ENCODE measurements at places on chromosomes 12 and 14. TPM values are rescaled to one million over a fixed set of nuclear protein-coding genes. Genes with fewer than 3 reads are reported as not detected.
A peak's percentile ranks its signal among the peaks of the same experiment; 100 is the strongest.

GRCh38 chr14:91256661-91257060 lies 12.2 kb upstream of the GPR68 start:
- no peaks in the 10 kb centered on the region for H3K36me3 ChIP-seq
- H3K27me3 ChIP-seq = no peaks in the 10 kb centered on the region
- no peak for DNase-seq
- H3K27ac ChIP-seq = peak overlapping the region; percentile 21

- peaks cover 89% of the 10 kb centered on the region for H3K4me1 ChIP-seq
- H3K27ac ChIP-seq = peak overlapping the region; percentile 99
- DNase-seq = peak; percentile 96
Observed at GRCh38 chr12:53047221-53048032, 2.4 kb upstream of the TNS2 start.

DNA sequence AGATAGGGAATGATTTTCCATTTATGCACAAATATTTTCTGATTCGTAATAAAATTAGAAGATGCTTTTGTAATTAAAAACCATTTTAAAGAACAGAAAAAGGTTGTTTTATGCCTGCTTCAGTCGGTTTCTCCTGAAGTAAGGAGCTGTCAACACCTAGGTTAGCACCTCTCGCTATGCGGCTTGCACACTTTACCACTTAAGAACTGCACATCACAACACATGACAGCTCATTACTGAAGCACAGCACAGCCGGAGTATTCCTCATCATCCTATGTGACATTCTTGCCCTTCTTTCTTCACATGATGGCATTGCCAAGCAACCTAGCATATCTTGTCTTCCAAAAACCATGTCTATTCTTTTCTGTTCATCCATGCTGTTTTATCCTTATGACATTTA lies 5.4 kb upstream of the WIF1 start:
- no peaks in the 10 kb centered on the region for H3K36me3 ChIP-seq
- H3K4me1 ChIP-seq = peaks cover 5% of the 10 kb centered on the region
- H3K27ac ChIP-seq = no peak overlapping the region
- H3K4me3 ChIP-seq = no peak overlapping the region
- H3K27me3 ChIP-seq = peaks cover 13% of the 10 kb centered on the region

GRCh38 chr14:93727917-93728650 lies 60.2 kb downstream of the PRIMA1 start:
- H3K27ac ChIP-seq = no peak overlapping the region
- DNase-seq = no peak
- H3K4me3 ChIP-seq = no peak overlapping the region
- no peaks in the 10 kb centered on the region for H3K27me3 ChIP-seq

DNA sequence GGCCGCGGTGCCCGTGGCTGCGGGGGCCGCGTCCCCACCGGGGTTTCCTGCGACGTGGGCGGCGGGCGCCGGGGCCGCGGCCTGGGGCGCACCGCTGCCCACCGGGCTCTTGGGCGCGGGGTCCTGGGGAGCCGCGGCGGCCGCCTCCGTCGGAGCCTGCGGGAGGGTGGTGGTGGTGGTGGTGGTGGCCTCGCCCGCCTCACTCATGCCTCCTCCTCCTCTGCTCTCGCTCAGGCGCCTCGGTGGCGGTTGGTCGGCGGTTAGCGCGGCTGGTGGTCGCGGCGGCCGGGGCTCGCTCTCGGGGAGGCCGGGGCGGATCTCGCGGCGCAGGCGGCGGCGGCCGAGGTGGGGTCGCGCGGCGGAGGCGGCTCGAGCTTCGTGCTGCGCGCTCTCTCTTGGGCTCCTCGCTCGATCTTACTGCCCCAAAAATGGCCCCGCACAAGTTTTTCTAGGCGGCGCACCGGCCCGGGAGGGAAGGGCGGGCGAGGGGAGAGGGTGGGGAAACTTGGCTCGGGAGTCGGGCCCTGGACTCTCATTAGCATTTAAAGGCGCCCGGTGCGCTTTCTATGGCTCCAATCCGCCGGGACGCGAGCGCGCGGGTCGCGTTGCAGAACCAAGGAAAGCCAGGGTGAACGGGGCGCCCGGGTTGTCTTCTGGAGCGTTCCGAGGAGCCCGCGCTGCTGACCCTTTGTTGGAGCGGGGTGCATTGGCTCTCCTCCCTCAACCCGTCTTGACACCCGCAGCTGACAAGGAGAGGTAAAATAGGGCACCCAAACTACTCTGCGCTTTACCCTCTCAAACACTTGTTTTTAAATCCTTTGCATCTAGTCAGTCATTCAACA lies at the start of gene YBX3:
YBX3 (minus strand) TSS at position 419 of the 842 bp plus-strand sequence; CDS start at position 207, 212 bp downstream.
- no peaks in the 10 kb centered on the region for H3K27me3 ChIP-seq
- peak within 1 kb of the TSS; percentile 89 for H3K4me3 ChIP-seq
- H3K4me1 ChIP-seq = peaks cover 21% of the 10 kb centered on the region
- no peaks in the 10 kb centered on the region for H3K36me3 ChIP-seq
- peak within 1 kb of the TSS; percentile 96 for H3K27ac ChIP-seq

DNA sequence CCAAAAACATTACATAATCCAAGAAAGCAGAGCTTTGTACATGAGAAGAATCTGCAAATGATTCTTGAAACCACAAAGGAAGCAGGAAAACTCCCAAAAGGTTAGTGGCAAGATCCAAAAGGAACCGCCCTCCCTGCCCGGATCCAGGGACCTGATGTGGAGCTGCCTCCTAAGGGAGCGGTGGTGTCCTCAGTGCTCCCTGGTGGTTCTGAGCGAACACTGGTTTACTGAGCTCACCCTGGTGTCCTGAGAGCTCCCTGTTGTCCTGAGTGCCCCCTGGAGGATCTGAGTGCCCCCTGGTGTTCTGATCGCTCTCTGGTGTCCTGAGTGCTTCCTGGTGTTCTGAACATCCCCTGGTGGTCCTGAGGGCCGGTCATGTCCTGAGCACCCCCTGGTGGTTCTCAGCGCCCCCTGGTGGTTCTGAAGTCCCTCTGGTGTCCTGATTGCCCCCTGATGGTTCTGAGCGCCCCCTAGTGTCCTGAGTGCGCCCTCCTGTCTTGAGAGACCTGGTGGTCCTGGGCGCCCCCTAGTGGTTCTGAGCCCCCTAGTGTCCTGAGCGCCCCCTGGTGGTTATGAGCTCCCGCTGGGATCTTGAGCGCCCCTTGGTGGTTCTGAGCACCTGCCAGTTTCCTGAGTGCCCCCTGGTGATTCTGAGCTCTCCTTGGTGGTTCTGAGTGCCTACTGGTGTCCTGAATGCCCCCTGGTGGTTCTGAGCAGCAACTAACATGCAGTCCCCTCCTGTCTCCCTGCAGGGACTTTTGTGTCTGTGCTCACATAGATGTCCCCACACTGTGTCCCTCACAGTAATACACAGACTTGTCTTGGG lies 891.1 kb downstream of the TMEM121 start:
- H3K27ac ChIP-seq = no peak overlapping the region
- DNase-seq = no peak
- H3K36me3 ChIP-seq = no peaks in the 10 kb centered on the region
- no peaks in the 10 kb centered on the region for H3K4me1 ChIP-seq
- no peaks in the 10 kb centered on the region for H3K27me3 ChIP-seq
- H3K4me3 ChIP-seq = no peak overlapping the region

DNA sequence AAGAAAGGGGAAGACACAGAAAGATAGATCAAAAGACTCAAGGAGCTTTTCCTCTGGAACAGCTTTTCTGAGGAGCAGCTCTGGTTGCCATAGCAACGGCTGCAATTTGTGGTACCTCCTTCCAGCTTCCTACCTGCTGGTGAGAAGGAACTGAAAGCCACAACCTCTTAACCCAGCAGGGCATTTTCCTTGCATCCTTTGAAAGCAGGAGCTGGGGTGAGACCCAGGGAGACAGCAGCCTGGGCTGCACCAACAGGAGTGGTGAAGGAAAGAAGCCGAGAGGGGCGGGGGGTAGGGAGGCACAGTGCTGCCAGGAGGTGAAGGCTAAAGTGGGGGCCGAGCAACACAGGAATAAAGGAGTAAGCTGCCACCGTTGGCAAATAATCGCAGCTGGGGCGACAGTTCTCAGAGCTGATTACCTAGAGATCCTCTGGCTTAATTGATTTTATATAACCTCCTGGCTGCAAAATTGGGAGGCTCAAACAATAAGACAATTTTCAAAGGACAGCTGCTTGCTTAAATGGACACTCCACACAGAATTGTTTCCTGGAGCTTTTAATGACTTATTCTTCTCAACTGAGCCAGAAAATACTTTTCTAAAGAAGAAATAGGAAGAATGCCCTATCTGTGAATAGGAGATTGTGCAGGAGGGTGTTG lies 129.4 kb downstream of the RPAP3 start:
- no peaks in the 10 kb centered on the region for H3K27me3 ChIP-seq
- H3K4me3 ChIP-seq = no peak overlapping the region
- no peak overlapping the region for H3K27ac ChIP-seq
- DNase-seq = no peak

DNA sequence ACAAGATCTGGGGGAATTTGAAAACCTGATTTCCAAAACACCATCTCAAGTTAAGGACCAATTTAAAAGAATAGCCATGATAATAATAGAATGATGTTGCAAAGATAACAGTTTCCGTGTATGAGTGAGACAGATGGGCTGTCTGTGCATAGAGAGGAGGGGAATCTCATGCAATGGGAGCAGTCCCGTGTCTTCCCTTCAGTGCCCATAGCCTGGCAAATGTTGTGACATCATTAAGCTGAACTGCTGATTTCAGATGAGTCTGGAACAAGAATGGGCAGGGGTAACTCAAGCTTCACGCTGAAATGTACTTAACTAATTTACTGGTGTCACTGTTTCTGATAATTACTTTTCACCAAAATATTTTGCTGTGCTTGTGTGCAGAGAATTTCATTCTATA lies 454.0 kb downstream of the FOXG1 start:
- H3K27ac ChIP-seq = no peak overlapping the region
- no peak for DNase-seq

GRCh38 chr12:132783917-132784531 lies 22.4 kb upstream of the ANKLE2 start:
- no peak overlapping the region for H3K4me3 ChIP-seq
- DNase-seq = no peak
- H3K27me3 ChIP-seq = no peaks in the 10 kb centered on the region
- H3K36me3 ChIP-seq = peaks cover 94% of the 10 kb centered on the region
- no peak overlapping the region for H3K27ac ChIP-seq

DNA sequence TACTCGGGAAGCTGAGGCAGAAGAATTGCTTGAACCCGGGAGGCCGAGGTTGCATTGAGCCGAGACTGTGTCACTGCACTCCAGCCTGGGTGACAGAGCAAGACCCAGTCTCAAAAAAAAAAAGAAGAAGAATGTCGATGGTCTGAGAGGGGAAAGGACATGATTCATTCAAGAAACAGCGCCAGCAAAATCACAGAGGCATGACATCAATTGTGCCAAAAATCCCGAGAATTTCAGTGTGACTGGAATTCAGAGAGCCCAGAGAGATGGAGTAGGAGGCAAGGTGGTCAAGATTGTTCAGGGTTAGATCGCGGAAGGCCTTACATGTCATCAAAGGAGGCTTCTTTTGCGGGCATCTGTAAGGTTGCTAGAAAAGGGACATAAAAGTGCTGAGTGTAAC lies 483.3 kb downstream of the VRK1 start:
- no peak overlapping the region for H3K27ac ChIP-seq
- DNase-seq = peak; percentile 50
- no peak overlapping the region for H3K4me3 ChIP-seq

GRCh38 chr12:75862692-75863471 lies 168.7 kb downstream of the PHLDA1 start:
- no peak overlapping the region for H3K27ac ChIP-seq
- no peaks in the 10 kb centered on the region for H3K27me3 ChIP-seq
- no peaks in the 10 kb centered on the region for H3K36me3 ChIP-seq
- no peaks in the 10 kb centered on the region for H3K4me1 ChIP-seq
- no peak for DNase-seq

DNA sequence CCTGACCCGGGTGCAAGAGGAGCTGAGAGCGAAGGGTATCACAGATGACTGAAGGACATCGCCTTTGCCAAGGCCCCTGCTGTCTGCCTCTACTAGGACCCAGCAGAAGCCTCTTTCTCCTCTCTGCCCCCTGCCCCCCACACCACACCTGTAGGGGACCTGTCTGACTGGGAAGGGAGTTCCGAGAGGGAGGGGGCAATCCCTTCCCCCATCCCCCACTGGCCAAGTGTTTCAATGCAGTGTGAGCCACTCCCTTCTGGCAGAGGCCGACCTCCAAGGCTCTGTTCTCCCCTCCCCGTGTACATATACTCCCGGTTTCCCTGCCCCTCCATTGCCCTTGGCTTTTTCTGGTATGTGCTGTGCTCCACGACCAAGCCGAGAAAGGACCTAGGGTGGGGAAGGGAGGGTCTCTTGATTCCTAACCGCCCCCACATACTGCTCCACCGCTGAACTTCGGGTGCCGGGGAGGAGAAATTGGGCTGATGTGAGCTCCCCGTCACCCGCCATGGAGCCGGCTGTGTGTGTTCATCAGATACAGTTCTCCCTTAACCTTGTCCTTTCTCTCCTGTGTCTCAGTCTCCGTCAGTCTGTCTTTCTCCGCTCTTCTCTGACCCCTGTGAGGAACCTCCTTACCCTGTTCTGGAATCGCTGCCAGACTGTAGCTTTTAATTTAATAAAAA lies 2.0 kb upstream of the ARHGEF25 start:
- H3K27ac ChIP-seq = peak overlapping the region; percentile 95
- H3K4me1 ChIP-seq = peaks cover 83% of the 10 kb centered on the region
- H3K27me3 ChIP-seq = no peaks in the 10 kb centered on the region
- H3K4me3 ChIP-seq = peak overlapping the region; percentile 92
- DNase-seq = no peak

DNA sequence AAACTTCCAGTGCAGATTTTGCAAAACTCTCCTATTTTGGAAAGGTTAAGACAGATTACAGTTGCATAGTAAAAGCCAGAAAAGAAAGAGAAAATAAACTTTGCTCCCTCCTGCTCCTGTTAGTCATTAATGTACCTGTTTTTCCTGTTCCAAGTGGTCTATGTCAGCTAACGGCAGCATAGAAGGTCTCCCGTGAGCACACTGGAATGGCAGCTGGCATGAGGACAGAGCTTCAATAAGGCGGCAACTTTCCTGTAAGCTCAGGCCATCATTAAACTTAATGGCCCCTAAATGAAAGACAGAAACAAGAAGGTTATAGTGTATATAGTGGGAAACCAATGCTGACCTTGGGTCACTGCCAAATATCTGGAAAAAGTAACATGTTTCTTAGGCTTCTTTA lies 16.0 kb downstream of the EIF2B2 start:
- DNase-seq = no peak
- peaks cover under 1% of the 10 kb centered on the region for H3K4me1 ChIP-seq
- no peak overlapping the region for H3K27ac ChIP-seq
- peaks cover 44% of the 10 kb centered on the region for H3K36me3 ChIP-seq
- H3K4me3 ChIP-seq = no peak overlapping the region
- no peaks in the 10 kb centered on the region for H3K27me3 ChIP-seq

ERGIC2 gene
- total RNA-seq = 46.3 TPM

POTEM gene
- not detected for total RNA-seq

FAM234B gene
- total RNA-seq = 1.2 TPM

LALBA gene
- total RNA-seq = not detected
